ENCODE measurements at places on chromosomes 13 and 19.

GRCh38 chr13:66353664-66354063 is 876.5 kb downstream of the PCDH9 start:
- DNase-seq, result peak; percentile 4

DNA sequence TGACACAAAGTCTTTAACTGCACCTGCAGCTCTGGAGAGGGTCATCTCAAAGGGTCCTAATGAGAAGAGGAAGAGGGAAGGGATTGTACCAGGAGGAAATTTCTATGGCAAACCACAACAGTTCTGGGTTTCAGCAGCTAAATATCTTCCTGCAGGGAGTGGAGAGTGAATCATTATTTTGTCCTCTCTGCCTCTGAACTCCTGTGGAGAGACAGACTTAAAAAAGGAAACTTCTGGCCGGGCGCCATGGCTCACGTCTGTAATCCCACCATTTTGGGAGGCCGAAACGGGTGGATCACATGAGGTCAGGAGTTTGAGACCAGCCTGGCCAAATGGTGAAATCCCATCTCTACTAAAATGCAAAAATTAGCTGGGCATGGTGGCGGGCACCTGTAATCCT is 16.9 kb upstream of the C1QTNF9 start:
- no peak for DNase-seq

DNA sequence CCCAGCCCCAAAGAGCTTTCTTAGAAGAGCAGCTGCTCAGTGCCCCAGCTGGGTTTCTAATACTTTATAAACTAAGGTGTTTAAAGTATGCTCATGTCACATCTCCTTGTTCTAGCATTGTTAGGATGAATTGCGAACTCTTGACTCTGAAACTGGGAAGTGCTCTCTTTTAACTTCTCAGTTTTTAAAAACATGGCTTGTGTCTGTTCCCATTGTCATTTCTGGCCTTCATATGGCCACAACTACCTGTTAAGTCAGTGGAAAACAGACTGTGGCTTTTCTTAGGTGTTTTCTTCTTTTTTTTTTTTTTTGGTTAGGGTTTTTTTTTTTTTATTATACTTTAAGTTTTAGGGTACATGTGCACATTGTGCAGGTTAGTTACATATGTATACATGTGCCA is 164.7 kb downstream of the KCNRG start:
- no peak for DNase-seq

DNA sequence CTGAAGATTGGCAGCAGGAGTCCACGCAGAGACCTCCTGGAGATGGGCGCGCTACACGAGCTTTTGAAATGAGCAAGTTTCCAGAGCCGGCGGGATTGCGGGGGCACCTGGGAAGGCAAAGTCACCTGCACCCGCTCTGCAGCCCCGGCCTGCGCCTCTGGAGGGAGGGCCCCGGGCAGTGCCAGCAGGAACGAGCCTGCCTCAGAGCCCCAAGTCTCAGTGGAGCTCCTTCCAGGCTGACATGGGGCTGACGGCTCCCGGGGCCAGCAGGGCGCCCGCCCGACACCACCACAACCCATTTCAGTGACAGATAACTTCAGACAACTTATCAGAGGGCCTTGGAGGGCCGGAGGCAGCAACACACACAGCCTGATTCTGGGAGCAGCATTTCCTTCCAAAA is 45.0 kb downstream of the RASA3 start:
- no peak for DNase-seq

DNA sequence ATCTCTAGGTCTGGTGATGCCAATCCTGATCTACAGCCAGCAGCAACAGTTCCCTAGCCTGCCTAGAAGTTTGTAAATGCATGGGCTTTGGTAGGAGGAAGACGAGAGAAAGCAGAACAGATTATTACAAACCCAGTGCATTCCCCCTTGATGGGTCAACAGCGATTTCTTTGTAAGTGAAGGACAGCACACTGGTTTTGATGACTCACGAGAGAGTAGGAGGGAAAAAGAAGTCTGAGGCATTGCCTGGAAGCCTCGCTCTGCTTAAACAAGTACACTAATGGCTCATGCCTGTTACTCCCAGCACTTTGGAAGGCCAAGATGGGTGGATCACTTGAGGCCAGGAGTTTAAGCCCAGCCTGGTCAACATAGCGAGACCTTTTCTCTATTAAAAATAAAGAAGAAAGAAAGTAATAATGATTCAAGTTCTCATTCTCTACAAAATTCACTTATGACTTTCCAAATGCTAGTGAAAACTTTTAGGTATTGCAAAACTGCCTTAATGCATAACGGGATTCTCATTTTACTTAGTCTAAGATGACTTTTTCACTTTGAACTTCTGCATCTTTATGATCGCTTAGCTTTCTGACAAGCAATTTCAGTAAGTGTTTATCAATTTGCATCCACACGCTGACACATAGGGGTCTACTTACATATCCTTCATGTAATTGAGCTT is 47.7 kb upstream of the USPL1 start:
- peak; percentile 91 for DNase-seq

DNA sequence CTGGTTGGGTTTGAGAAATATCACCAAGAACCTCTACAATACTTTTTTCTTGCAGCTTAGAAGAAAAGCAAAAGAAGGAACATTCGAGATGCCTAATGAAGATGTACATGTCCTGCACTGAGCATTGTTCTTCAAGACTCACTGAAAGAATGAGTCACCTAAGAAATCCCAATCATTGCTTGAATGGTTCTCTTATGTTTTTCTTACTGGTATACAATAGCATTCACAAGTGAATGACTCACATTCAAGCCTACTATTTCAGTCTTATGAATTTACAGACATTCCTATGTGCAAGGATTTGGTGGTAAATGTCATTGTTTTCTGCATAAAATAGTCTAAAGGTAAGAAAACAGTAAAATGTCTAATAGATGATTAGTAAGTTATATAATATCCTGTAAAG is 594.6 kb downstream of the PCDH9 start:
- DNase-seq, result peak; percentile 80

- DNase-seq, result no peak
Observed at GRCh38 chr13:104597546-104598180, 1531.4 kb upstream of the SLC10A2 start.

DNA sequence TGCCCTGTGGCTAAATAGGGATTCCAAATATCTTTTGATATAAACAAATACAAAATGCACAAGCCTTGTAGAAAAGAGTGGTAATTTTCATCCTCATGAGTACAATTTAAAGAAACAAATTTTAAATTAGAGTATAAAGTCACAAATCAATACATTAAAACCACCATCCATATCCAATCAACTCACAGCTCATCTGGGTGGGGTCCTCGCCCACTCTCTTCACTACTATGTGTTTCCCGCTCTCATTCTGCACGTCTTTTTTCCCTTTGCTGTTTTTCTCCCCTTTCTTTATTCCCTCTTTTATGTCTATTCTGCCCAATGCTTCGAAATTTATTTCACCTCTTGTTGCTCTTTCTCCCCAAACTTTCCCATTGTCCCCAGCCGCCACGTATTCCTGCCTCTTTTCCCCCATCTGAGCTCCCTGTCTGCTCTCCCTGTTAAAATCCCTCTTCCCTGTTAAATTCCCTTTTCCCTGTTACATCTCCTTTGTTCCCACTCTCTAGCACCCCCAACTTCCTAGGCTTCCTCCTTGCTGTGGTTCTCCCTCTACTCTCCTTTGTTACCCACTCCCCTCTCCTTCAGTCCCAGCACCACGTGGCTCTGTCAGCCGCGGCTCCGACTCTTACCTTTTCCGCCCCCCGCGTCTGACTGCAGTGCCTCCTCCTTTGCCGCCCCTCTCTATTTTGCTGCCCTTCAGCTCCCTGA is 1.3 kb downstream of the ZNF616 start:
- peak; percentile 61 for DNase-seq
